Adrenal gland (tissue), 19 donors: ENCODE measurements at places on chromosomes 5 and 9. TPM values are rescaled to one million over a fixed set of nuclear protein-coding genes. Genes with fewer than 3 reads are reported as not detected.
A peak's percentile ranks its signal among the peaks of the same experiment; 100 is the strongest.

The KCNN2 gene
- 62.7 TPM for total RNA-seq

The SIT1 gene
- not detected for total RNA-seq

The IRX2 gene
- total RNA-seq: 0.40 TPM

The COL27A1 gene
- total RNA-seq: 11.1 TPM

The CERT1 gene
- 56.4 TPM for total RNA-seq

DNA sequence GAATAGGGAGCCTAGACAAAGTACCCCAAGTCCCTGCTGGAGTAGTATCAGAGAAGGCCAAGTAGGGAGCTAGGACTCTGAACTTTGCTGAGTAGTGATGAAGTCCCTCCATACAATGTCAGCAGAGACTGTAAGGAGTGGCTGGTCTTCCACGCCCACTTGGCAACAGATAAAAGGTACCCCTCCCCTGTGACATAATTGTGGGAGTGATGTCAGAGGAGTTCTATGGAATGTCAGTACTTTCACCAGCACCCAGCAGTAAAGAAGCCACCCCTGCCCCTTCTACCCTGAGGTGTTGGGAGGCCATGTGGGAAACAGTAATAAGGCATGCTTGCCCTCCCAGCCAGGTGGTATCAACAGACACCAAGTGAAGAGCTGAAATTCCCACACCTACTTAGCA is 143.9 kb downstream of the SLIT3 start:
- H3K27me3 ChIP-seq: no peaks in the 10 kb centered on the region
- DNase-seq: no peak
- no peak overlapping the region for H3K27ac ChIP-seq
- no peaks in the 10 kb centered on the region for H3K4me1 ChIP-seq

GRCh38 chr9:112933696-112934095 is 43.0 kb upstream of the SLC46A2 start:
- no peak overlapping the region for H3K4me3 ChIP-seq
- DNase-seq: no peak
- no peaks in the 10 kb centered on the region for H3K4me1 ChIP-seq
- no peaks in the 10 kb centered on the region for H3K27me3 ChIP-seq
- no peak overlapping the region for H3K27ac ChIP-seq
- H3K36me3 ChIP-seq: no peaks in the 10 kb centered on the region

DNA sequence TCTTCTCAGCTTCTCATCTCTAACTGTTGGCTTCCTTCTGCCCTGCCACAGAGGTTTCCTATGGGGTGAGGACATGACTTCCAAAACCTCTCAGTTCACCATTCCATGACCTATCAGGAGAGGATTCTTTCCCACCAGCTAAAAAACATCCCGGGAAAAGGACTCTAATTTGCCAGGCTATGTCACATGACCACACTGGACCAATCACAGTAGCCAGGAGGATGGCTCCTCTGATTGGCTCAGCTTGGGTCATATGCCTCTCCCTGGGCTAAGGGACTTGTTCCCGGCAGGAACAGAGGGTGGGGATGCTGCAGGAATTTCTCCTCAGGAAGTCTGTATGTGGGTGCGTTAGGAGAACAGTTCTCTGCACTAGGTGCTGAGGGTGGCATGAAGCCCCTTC is 40.3 kb upstream of the XPA start:
- H3K4me1 ChIP-seq: peaks cover 10% of the 10 kb centered on the region
- peaks cover 17% of the 10 kb centered on the region for H3K27me3 ChIP-seq
- H3K27ac ChIP-seq: no peak overlapping the region
- no peak for DNase-seq
- no peaks in the 10 kb centered on the region for H3K36me3 ChIP-seq

GRCh38 chr9:80632041-80632440 is 1057.3 kb downstream of the TLE1 start:
- no peak overlapping the region for H3K27ac ChIP-seq
- H3K4me1 ChIP-seq: no peaks in the 10 kb centered on the region
- no peaks in the 10 kb centered on the region for H3K36me3 ChIP-seq
- no peak for DNase-seq

- H3K27ac ChIP-seq: peak overlapping the region; percentile 14
- no peaks in the 10 kb centered on the region for H3K36me3 ChIP-seq
- no peak overlapping the region for H3K4me3 ChIP-seq
- DNase-seq: no peak
- H3K4me1 ChIP-seq: no peaks in the 10 kb centered on the region
Observed at GRCh38 chr9:84874596-84874995, 205.1 kb downstream of the NTRK2 start.

DNA sequence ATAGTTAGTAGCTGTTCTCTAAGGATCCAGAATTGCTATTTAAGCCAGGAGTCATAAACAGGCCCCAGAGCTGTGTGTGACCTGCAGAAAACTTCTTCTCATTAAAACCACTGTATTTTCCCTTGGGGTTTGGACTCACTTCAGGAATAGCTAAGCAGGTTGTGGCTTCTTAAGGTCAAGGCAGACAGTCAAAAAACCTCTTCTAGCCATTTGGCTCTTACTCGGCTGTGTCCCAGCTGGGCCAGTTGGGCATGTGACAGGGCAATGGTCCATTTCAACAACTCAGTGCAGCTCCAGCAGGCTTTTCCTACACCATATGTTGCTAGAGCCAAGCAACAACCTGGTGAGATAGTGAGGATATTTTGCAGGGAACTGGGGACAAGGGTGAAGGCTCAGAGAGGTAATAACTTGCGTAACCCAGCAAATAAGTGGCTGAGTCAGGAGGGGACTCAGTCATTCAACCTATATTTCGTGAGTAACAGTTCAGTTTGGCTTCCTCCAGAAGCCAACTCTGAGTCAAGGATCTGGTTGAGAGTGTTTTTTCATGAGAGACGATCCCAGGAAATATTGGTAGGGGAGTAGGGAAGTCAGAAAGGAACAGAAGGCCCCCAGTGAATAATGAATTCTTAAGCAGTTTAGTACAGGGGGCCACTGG is 115.4 kb upstream of the PPP2R2B start:
- no peak overlapping the region for H3K27ac ChIP-seq
- H3K27me3 ChIP-seq: no peaks in the 10 kb centered on the region
- peak; percentile 46 for DNase-seq

DNA sequence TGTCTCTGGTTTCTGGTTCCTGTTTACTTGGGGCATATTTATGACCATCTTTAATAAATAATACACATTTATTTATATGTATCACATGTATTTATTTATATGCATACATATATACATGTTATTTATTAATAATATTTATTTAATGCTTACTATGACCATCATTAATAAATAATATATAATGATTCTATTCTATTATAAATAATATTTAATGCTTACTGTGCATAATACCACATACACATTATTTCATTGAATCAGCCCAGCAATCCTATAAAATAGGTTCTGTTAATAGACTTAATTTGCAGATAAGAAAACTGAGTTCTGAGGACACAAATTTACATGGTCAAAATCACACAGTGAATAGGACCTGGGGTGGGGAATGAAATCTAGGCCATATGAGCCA is 24.2 kb downstream of the ACTBL2 start:
- no peaks in the 10 kb centered on the region for H3K27me3 ChIP-seq
- H3K36me3 ChIP-seq: no peaks in the 10 kb centered on the region
- no peak for DNase-seq
- no peaks in the 10 kb centered on the region for H3K4me1 ChIP-seq

GRCh38 chr9:113641100-113641885 is 177.8 kb downstream of the RGS3 start:
- no peaks in the 10 kb centered on the region for H3K4me1 ChIP-seq
- no peak for DNase-seq
- no peaks in the 10 kb centered on the region for H3K27me3 ChIP-seq
- no peaks in the 10 kb centered on the region for H3K36me3 ChIP-seq
- no peak overlapping the region for H3K4me3 ChIP-seq

DNA sequence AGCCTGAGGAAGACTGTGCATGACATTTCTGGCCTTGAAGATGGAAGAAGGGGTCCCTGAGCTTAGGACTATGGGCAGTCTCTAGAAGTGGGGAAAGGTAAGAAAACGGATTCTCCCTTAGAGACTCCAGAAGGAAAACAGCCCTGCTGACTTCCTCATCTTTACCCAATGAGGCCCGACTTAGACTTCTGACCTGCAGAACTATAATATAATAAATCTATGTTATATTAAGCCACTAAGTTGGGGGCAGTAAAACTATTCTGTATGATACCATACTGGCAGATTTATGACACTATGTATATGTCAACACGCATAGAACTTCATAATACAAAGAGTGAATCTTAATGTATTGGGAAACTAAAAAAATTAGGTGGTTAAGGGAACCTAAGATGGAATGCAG is 422.0 kb downstream of the PLK2 start:
- no peaks in the 10 kb centered on the region for H3K36me3 ChIP-seq
- no peak overlapping the region for H3K27ac ChIP-seq
- DNase-seq: no peak
- no peaks in the 10 kb centered on the region for H3K27me3 ChIP-seq
- no peaks in the 10 kb centered on the region for H3K4me1 ChIP-seq
- H3K4me3 ChIP-seq: no peak overlapping the region

DNA sequence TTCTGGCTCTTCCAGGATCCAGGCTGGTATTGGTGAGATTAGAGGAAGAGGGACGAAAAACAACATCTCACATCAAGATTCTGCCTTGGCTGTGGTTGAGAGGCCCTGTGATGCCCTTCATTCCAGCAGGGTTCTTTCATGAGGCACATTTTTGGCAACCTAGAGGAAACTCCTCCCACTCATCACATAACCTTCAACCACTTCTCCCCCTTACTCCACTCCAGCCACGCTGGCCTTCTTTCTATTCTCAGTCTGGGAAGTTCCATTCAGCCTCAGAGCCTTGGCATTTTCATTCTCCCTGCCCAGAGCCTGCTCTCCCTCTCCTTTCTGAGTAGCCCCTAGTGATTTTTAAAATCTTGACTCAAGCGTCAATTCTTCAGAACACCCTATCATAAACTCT is 337.5 kb downstream of the ZSWIM6 start:
- H3K4me1 ChIP-seq: peaks cover 13% of the 10 kb centered on the region
- DNase-seq: no peak
- H3K4me3 ChIP-seq: no peak overlapping the region
- no peaks in the 10 kb centered on the region for H3K36me3 ChIP-seq
- no peak overlapping the region for H3K27ac ChIP-seq

GRCh38 chr5:107319901-107320300 is 350.8 kb downstream of the EFNA5 start:
- no peak overlapping the region for H3K27ac ChIP-seq
- H3K36me3 ChIP-seq: no peaks in the 10 kb centered on the region
- DNase-seq: no peak
- no peaks in the 10 kb centered on the region for H3K27me3 ChIP-seq

GRCh38 chr9:116594547-116594946 is 92.6 kb upstream of the TRIM32 start:
- H3K4me3 ChIP-seq: no peak overlapping the region
- peak; percentile 10 for DNase-seq
- no peaks in the 10 kb centered on the region for H3K4me1 ChIP-seq
- H3K36me3 ChIP-seq: no peaks in the 10 kb centered on the region
- H3K27me3 ChIP-seq: no peaks in the 10 kb centered on the region

- H3K27ac ChIP-seq: no peak overlapping the region
- no peaks in the 10 kb centered on the region for H3K27me3 ChIP-seq
- DNase-seq: no peak
- no peak overlapping the region for H3K4me3 ChIP-seq
Observed at GRCh38 chr5:158998793-158999325, 100.9 kb downstream of the EBF1 start.

DNA sequence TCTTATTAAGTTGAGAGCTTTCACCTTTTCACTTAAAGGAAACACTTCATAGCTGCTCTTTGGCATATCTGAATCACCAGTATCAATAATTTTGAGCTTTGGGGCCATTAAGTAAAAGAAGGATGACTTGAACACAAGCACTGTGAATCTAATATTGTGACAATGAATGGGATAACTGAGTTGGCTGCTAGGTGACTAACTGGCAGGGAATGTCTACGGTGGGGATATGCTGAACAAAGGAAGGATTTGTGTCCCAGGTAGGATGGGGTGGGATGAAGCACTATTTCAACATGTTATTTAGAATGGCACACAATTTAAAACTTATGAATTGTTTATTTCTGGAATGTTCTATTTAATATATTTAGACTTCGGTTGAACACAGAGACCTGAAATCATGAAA is 123.6 kb downstream of the TEX10 start:
- H3K4me1 ChIP-seq: peaks cover 12% of the 10 kb centered on the region
- no peak overlapping the region for H3K27ac ChIP-seq
- H3K36me3 ChIP-seq: no peaks in the 10 kb centered on the region
- DNase-seq: no peak

DNA sequence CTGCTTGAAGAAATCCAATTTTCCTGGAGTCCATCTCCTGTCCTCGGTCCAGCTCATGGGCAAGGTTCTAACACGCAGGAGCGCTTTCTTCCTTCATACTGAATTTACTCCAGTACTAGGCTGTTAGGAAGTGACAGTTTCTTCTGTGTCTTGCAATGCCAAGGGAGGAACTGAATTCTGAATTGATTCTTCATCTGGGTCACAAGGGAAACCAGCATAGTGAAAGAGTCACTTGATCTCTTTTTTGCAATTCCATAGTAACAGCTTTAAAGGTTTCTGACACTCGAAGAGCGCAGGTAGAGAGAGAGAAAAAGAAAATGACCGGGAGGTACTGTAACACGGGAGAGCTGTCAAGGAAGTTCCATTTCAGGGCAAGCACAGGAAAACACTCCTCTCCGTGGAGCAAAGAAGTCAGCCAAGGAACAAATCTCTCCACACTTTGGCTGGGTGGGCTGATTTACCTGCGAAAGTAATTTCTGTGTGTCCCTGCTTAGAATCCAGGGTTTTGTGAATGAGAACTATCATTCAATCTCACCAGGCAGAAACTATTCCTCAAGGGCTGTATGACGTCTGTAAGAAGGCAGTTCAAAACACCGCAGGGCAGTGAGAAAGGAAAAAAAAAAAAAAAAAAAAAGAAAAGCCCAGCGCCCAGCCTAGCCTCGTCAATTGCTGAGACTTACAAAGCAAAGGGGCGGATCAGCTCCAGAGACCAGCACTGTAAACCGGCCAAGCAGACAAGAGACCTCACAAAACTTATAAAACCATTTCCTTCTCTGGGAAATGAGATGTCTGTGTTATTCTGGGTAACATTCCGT is 617.8 kb downstream of the PDE4D start:
- peaks cover 4% of the 10 kb centered on the region for H3K27me3 ChIP-seq
- no peak overlapping the region for H3K27ac ChIP-seq
- H3K4me3 ChIP-seq: no peak overlapping the region
- no peaks in the 10 kb centered on the region for H3K36me3 ChIP-seq
- H3K4me1 ChIP-seq: peaks cover 10% of the 10 kb centered on the region

DNA sequence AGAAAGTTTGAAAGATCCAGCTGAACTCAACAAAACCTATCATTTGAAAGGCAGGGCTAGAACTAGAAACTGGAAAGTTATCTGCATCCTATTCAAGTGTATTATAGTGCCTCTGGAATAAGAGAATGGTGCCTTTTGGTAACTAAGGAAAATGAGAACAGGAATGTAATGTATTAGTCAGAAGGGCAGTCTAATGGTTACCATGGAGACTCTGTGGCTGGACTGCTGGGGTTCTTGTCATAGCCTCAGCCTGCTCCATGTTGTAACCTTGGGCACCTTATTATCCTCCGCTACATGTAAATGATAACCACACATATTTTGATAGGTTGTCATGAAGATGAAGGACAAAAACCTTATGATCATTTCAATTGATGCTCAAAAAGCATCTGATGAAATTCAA is 24.6 kb upstream of the IFNB1 start:
- H3K27me3 ChIP-seq: no peaks in the 10 kb centered on the region
- no peak for DNase-seq
- H3K27ac ChIP-seq: no peak overlapping the region
- no peaks in the 10 kb centered on the region for H3K36me3 ChIP-seq
- H3K4me1 ChIP-seq: no peaks in the 10 kb centered on the region
